Lower leg skin (tissue), 4 donors: ENCODE measurements at places on chromosomes 7 and 10. TPM values are rescaled to one million over a fixed set of nuclear protein-coding genes. Genes with fewer than 3 reads are reported as not detected.

GRCh38 chr10:77072361-77072835 is 565.2 kb downstream of the KCNMA1 start:
- no peak for DNase-seq

DNA sequence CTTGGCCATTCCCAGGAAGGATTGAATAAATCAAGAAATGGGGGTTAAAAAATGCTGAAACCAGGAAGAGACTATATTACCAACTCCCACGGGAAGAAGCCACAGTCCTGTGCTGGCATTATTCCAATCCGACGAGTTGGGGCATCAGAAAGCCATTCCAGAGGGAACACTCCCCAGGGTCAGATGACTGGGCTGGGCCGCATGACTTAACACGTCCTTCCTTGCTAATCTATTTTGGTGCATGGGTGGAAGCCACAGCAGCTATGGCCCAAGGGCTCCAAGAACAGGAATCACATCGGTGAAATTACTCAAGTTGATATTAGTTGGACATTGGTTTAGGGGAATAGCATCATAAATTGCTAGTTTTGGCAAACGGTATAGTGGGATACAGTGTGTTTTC is 592.9 kb upstream of the NRP1 start:
- DNase-seq = peak; percentile 85

- DNase-seq = no peak
These were observed 28.7 kb downstream of the ZCCHC24 start for GRCh38 chr10:79416578-79417255.

DNA sequence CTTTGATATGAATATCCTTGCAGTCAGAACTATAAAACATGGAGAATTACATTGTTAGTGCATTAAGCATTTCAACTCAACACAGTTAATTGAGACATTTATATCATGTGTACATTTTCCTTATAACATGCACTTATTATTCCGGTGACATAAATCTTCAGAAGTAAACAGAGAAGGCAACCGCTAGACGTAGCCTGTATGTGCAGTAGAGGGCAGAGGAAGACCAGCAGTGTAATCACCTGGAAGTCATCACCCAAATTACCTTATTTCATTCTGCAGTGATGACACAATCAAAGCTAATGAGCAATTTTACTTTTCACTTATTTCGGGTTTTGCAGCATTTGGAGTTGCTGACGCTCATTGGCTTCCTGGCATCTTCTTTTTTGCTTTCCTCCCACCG is 394.6 kb downstream of the SDK1 start:
- no peak for DNase-seq

- no peak for DNase-seq
These were observed 27.6 kb downstream of the AMZ1 start for GRCh38 chr7:2715341-2716231.

DNA sequence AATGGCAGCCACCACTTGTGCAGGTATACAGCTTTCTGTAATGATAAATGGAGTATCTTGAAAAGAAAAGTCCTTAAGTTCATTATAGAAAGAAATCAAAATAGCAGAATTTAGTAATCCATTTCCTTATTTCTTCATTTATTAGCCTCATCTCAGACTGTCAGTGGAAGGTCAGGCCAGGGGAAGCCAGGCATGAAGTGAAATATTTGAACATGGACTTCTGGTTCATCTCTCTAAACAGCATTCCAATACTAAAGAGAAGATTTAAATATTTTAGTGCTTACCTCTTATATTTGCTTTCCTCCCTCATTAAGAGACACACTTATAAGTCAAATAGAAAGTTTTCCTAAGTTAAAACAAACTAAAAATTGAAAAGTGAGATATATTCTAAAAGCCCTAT is 26.8 kb downstream of the TRDMT1 start:
- no peak for DNase-seq

- no peak for DNase-seq
These were observed 25.2 kb upstream of the VAX1 start for GRCh38 chr10:117163061-117163953.

DNA sequence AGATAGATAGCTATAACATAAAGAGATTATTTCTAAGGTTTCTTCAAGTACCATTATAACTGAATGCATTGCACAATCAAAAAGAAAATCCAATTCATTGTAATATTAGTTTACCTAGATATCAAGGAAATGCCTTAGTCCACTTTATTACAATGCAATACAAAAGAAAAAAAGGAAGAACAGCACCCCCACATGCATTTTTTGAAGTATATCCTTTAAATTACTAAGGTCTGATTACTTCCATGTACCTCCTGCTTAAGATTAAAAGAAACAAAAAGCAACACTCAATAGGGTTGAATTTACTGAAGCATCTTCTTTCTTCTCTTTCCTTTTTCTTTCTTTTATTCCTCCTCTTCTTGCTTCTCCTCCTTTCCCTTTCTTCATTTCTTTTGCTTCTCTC is 973.8 kb upstream of the LRRTM3 start:
- DNase-seq = no peak

GRCh38 chr10:124909563-124909962 is 32.4 kb upstream of the ZRANB1 start:
- DNase-seq = peak; percentile 18

DNA sequence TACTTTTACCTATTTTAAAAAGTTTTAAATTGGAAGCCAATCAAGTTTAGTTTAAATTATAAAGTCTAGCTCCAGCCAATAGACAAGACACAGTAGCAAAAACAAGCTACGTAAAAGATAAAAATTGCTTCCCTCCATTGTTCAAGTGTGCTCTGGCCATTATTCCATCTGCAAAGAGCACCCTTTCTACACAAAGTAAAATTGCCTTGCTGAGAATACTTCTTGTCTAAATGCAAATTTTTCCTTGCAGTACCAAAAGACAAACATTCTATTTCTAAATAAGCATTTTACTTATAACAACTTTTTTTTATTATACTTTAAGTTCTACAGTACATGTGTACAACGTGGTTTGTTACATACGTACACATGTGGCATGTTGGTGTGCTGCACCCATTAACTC is 75.9 kb upstream of the ZNF746 start:
- DNase-seq = no peak

- DNase-seq = no peak
These were observed 37.6 kb downstream of the PRF1 start for GRCh38 chr10:70564901-70565351.

The ABCB4 gene
- 2.1 TPM for total RNA-seq

The SND1 gene
- total RNA-seq = 89.4 TPM

The CYP17A1 gene
- total RNA-seq = not detected

The DGKI gene
- total RNA-seq = 0.34 TPM

The OIT3 gene
- not detected for total RNA-seq

The SEMA3E gene
- total RNA-seq = 4.0 TPM

The ZWINT gene
- 2.4 TPM for total RNA-seq

The GRID1 gene
- 4.9 TPM for total RNA-seq

The MYH16 gene
- total RNA-seq = not detected
